CMK (cell line): ENCODE measurements at places on chromosomes 1 and 21.
A peak's percentile ranks its signal among the peaks of the same experiment; 100 is the strongest.

- DNase-seq = no peak
Observed at GRCh38 chr1:37556712-37557196, at the start of gene DNALI1. TSS of gene DNALI1 (plus strand) at chr1:37556940. CDS start at chr1:37556995, 55 bp downstream.

DNA sequence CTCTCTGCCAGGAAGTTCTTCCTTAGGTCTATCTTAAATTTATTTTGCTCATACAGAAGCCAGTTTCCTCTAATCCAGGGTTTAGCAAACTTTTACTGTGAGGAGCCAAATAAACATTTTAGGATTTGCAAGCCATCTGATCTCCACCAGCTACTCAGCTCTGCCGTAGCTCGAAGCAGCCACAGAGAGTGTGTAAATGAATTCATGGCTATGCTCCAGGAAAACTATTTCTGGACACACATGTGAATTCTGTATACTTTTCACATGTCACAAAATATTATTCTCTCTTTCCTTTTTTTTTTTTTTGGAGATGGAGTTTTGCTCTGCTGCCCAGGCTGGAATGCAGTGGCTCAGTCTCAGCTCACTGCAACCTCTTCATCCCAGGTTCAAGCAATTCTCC is 13.4 kb upstream of the AGTRAP start:
- no peak for DNase-seq

- DNase-seq = no peak
Observed at GRCh38 chr1:171134204-171134923, 43.7 kb downstream of the FMO3 start.

DNA sequence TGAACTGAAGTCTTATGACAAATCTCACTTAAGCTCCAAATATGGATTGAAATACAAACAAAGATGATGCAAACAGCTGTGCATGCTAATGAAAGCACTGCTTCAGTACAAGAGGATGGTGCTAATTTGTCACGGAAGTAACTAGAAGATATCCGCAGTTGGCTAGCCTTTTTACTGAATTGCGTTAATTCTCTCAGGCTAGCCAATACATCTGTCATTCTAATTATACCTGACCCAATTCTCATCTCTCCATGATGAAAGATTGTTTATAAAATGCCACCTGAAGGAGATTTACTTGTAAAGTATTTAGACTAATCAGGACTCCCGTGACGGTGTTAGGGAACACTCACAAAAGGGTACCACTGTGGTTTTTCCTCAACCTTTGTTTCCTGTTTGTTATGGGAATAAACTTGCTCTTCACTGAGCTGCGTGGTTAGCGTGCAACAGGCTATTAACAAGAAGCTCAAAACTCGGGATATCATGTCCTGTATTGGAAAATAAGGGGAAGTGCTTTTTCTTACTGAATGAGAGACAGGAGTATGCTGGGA is 162.5 kb downstream of the APP start:
- no peak for DNase-seq

DNA sequence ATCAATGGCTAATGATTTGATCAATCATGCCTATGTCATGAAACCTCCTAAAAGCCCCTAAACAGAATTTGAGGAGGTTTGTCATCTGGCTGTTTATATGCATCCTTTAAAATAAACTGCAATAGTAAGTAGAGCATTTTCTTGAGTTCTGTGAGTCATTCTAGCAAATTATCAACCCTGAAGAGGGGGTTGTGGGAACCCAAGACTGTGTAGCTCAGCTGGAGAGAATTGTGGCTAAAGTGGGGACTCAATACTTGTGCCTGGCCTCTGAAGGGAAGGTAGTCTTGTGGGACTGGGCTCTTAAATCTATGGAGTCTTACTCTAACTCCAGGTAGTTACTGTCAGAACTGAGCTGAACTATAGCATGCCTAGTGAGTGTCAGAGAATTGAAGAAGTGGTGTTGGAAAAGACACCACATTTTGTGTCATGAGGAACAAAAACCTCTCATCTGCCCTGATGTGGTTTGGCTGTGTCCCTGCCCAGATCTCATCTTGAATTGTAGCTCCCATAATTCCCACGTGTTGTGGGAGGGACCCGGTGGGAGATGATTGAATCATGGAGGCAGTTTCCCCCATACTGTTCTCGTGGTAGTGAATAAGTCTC is 402.4 kb downstream of the USH2A start:
- no peak for DNase-seq

DNA sequence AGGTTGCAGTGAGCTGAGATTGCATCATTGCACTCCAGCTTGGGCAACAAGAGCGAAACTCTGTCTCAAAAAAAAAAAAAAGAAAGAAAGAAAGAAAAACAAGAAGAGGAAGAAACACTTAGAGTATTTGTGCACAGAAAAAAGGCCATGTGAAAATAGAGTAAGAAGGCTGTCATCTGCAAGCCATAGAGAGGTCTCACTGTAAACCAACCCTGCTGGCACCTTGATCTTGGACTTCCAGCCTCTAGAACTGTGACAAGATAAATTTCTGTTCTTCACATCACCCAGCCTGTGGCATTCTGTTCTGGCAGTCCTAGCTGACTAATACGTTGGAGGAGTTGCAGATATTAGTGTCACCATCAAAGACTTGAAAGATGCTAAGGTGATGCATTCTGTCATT is 12.1 kb upstream of the ZDHHC18 start:
- no peak for DNase-seq

- DNase-seq = no peak
Observed at GRCh38 chr21:29022166-29022565, 2.3 kb upstream of the USP16 start.

GRCh38 chr21:45596704-45597318 is 46.7 kb upstream of the PCBP3 start:
- DNase-seq = peak; percentile 64

GRCh38 chr1:13757693-13758092 is 57.7 kb downstream of the PRDM2 start:
- no peak for DNase-seq

DNA sequence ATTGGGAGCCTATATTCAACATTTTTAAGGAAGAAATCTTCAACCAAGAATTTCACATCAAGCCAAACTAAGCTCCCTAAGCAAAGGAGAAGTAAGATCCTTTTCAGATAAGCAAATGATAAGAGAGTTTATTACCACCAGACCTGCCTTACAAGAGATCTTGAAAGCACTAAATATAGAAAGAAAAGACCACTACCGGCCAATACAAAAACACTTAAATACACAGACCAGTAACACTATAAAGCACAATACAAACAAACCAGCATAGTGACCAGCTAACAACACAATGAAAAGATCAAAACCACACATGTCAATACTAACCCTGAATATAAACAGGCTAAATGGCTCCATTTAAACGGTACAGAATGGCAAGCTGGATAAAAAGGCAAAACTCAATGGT is 165.4 kb downstream of the MRPL39 start:
- no peak for DNase-seq

GRCh38 chr1:238832106-238832505 is 554.3 kb upstream of the CHRM3 start:
- DNase-seq = no peak

GRCh38 chr1:109823543-109824348 is 60.0 kb upstream of the EPS8L3 start:
- peak; percentile 41 for DNase-seq

- DNase-seq = no peak
Observed at GRCh38 chr1:19488136-19488535, 2.8 kb upstream of the CAPZB start.

- DNase-seq = peak; percentile 4
Observed at GRCh38 chr1:200306944-200307754, 102.7 kb downstream of the ZNF281 start.

DNA sequence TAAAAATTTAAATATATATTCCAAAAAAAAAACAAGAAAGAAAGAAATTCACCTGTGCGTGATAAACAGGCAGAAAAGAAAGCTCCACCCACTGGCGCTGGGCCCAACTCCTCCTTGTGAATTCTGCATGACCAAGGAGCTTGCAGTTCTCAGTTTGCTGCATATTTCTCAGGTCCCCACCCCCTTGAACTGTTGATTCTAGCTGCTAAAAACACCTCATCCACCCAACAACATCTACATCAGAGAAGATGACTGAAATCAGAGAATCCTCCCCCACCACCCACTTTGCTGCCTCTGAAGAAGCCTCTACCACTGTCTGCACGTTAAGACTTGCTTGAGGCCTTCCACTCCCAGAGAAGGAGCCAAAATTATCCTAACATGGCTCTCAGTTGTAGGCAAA is 104.8 kb downstream of the RGS2 start:
- DNase-seq = no peak

DNA sequence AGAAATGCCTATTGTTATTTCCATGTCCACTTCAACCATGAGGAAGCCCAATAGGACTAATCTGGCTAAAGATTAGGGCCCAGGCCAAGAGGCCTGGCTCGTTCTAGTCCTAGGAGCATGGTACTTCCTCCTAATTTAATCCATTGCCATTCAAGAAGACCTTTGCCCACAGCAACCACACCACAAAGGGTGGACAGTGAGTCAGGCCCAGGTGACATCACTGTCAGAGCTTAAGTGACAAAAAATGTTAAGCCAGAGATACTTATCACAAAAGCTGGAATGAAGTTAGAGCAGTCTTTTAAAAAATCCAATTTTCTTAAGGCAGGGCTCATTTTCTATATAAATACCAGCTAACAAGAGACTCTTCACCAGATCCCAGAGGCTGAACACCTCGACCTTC is at the start of gene SPRR3:
TSS of gene SPRR3 (plus strand) at position 368 of the 400 bp plus-strand sequence. CDS start 1,272 bp downstream, outside the sequence.
- no peak for DNase-seq

DNA sequence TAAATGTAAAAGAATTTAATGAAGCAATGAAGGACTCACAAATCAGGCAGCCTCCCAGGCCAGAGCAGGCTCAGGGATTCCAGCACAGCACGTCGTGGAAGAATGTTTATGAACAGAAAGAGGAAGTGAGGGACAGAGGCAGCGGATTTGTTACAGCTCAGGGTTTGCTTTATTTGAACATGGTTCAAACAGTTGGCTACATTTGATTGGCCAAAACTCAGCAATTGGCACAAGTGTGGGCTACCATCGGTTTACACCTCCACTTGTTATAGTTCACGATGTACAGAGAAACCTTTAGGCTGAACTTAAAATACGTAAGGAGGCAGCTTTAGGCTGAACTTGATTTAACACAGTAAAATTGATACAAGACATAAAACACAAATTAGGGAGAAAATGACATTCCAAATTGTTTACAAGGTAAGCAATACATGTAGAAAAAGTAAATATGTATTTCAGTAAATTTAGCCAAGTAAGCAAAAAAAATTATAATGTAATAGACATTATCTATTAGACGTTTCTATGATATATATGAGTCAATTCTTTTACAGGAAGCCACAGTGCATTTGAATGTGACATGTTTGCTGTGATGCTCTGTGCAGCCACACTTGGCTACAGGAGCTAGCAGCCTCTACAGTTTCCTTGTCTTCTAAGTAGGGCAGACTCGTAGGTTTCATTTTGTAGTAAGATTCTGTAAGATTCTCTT is 126.5 kb downstream of the ADSS2 start:
- no peak for DNase-seq

GRCh38 chr1:159205225-159205624 is 550 bp downstream of the ACKR1 start:
- no peak for DNase-seq

- DNase-seq = no peak
Observed at GRCh38 chr1:170407581-170407980, 124.4 kb upstream of the GORAB start.

- peak; percentile 95 for DNase-seq
Observed at GRCh38 chr1:23867895-23868556, at the start of gene FUCA1. TSS of gene FUCA1 (minus strand) at chr1:23868290. CDS start at chr1:23868286, 4 bp downstream.

GRCh38 chr21:35924714-35925301 is 135.5 kb downstream of the SETD4 start:
- DNase-seq = no peak

DNA sequence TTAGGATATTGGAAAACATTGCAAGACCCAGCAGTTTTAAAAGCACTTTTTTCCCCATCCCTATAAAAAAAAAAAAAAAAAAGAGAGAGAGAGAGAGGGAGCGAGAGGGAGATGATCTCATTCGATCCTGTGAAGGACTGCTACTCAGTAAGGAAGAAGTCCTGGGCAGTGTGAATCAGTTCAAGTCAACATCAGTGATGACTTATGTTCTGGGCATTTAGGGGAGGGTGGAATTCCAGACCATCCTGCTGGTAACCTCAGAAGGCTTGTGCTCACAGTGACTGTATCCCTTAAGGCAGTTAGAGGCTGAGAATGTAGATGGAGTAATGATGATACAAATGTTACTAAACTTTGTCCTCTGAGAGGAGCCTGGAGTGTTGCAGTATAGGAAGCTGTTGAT is 151.4 kb downstream of the TGFB2 start:
- no peak for DNase-seq
